ENCODE measurements at places on chromosomes 16 and 17.

- no peak for DNase-seq
Measured at GRCh38 chr17:14619821-14620220, 318.9 kb downstream of the HS3ST3B1 start.

GRCh38 chr17:3761036-3761917 lies 37.6 kb downstream of the HASPIN start:
- no peak for DNase-seq

DNA sequence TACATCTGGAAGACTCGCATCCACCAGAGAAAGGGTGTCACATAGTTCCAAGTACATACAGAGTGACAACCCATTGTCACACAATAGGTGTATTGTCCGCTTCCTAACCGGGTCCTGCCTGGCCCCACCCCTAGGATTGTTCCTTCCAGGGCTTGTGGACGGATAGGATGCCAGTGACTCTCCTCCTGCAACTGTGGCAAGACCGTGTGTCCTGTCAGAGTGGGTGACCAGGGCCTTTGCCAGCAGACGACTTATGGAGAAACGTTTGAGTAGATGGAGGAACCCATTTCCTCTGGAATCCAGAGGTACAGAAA lies 258.4 kb downstream of the CPPED1 start:
- no peak for DNase-seq

GRCh38 chr17:38457577-38458371 lies 29.5 kb downstream of the ARHGAP23 start:
- no peak for DNase-seq

DNA sequence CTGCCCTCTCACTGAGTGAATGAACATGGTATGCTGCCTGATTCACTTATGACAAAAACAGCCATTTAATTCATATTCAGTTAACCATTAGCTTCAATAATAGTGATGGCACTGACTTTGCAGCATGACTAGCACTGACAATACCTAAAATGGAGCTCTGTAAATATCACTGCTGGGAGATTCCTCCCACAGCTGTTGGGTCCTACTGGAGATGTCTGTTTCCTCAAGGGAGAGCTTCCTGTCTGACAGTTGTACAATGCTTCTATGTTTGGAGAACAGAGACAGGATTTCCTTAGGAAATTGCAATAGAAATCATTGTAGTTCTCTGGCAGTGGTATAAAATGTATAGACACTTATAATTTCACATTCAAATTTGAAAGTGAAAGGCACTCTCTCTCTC lies 695.9 kb upstream of the CDH8 start:
- no peak for DNase-seq

GRCh38 chr16:82735673-82736091 lies 108.9 kb downstream of the CDH13 start:
- DNase-seq: no peak
